Gastrocnemius medialis (tissue), 4 donors: ENCODE measurements at places on chromosomes 1 and 21. TPM values are rescaled to one million over a fixed set of nuclear protein-coding genes. Genes with fewer than 3 reads are reported as not detected.

- H3K36me3 ChIP-seq: no peaks in the 10 kb centered on the region
- peaks cover 62% of the 10 kb centered on the region for H3K4me1 ChIP-seq
- H3K4me3 ChIP-seq: peak overlapping the region; percentile 45
- DNase-seq: peak; percentile 67
- peak overlapping the region; percentile 76 for H3K27ac ChIP-seq
- H3K27me3 ChIP-seq: no peaks in the 10 kb centered on the region
Measured at GRCh38 chr1:113981962-113982931, 3.0 kb downstream of the OLFML3 start.

- no peaks in the 10 kb centered on the region for H3K4me1 ChIP-seq
- H3K4me3 ChIP-seq: no peak overlapping the region
- H3K27me3 ChIP-seq: no peaks in the 10 kb centered on the region
- no peaks in the 10 kb centered on the region for H3K36me3 ChIP-seq
- DNase-seq: no peak
- H3K27ac ChIP-seq: no peak overlapping the region
Measured at GRCh38 chr1:79041666-79042065, 35.1 kb upstream of the ADGRL4 start.

The TNFRSF9 gene
- total RNA-seq: 0.20 TPM

The TDRD5 gene
- not detected for total RNA-seq

GRCh38 chr1:177448036-177448615 is 277.4 kb downstream of the BRINP2 start:
- H3K27me3 ChIP-seq: no peaks in the 10 kb centered on the region
- peak overlapping the region; percentile 76 for H3K27ac ChIP-seq
- no peaks in the 10 kb centered on the region for H3K36me3 ChIP-seq
- no peak overlapping the region for H3K4me3 ChIP-seq
- DNase-seq: no peak

DNA sequence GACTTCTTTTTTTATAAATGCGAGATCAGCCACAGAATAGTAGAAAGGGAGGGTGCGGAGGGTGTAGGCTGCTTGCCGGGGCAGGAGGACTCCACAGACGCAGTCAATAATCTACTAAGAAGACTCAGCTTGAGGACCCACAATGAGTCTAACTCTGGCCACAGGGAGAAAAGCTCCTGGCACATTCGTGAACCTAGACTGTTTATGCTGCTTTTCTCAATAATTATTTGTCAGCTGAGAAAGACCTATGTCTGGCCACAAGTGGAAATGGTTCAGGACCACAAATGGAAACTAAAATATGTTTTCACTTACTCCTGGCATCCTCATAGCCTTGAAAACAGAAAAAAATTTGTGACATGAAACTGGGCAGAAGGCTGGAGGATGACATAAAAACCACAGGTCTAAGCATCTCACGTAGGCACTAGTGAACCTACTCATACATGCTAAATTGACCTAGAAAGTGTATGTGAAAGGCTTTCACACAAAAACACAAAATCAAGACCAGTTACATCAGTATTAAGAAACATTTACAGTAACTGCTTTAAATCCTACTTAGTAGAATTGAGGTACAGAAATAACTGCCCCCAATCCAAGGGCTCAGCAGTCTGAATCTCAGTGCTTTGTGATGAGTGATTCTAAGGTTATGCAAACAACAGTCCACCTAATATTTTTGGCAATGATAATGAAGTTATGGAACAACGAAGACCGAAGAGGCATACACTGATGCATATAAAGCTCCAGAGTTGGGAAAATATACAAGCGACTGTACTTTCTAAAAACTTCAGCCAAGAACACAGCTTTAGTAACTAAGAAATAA is 159.5 kb downstream of the SLC45A1 start:
- no peaks in the 10 kb centered on the region for H3K36me3 ChIP-seq
- no peak for DNase-seq
- H3K27ac ChIP-seq: no peak overlapping the region
- no peaks in the 10 kb centered on the region for H3K27me3 ChIP-seq

DNA sequence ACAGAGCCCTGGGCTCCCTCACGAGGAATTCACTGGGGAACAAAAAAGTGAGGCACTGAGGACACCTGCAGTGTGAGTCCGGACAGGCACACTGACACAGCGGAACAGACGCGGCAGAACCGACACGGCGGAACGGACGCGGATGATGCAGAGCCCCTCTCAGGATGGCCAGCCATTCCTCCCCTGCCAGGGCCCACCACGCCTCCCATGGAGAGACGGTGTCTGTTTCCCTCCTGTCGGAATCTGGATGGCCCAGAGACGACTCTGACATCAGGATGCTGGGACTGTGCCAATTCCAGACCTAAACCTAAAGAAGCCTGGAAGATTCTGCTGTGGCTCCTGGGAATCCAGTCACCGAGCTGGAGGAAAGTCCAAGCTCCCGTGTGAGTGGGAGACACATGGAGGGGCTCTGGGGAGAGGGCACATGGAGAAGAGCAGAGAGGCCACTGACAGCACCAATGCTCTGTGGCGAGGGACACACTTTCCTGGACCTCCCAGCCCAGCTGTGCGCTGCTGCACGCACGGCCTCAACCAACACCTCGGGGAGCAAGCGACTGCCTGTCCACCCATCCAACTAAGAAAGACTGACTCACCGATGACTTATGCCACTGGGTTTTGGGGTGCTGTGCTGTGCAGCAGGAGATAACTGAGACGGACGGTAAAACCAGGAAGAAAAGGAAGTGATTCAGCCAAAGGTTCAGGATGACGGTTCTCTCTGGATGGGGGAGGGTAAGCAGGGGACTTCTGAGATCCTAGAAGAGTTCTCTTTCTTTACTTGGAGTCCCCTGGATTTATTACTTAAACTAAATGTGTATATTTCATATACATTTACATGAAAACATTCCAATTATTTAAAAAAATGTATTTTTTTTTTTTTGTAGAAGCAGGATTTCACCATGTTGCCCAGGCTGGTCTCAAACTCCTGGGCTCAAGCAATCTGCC is 23.3 kb downstream of the ZBTB17 start:
- H3K27ac ChIP-seq: peak overlapping the region; percentile 45
- H3K36me3 ChIP-seq: no peaks in the 10 kb centered on the region
- no peak overlapping the region for H3K4me3 ChIP-seq
- no peak for DNase-seq
- peaks cover 63% of the 10 kb centered on the region for H3K4me1 ChIP-seq
- no peaks in the 10 kb centered on the region for H3K27me3 ChIP-seq

The GART gene
- total RNA-seq: 97.5 TPM

GRCh38 chr1:229856009-229856650 is 210.9 kb upstream of the GALNT2 start:
- peak overlapping the region; percentile 64 for H3K27ac ChIP-seq
- no peaks in the 10 kb centered on the region for H3K27me3 ChIP-seq
- peaks cover 6% of the 10 kb centered on the region for H3K4me1 ChIP-seq
- peak; percentile 53 for DNase-seq

- no peaks in the 10 kb centered on the region for H3K27me3 ChIP-seq
- H3K27ac ChIP-seq: no peak overlapping the region
- H3K36me3 ChIP-seq: no peaks in the 10 kb centered on the region
- peaks cover 11% of the 10 kb centered on the region for H3K4me1 ChIP-seq
- H3K4me3 ChIP-seq: no peak overlapping the region
Measured at GRCh38 chr1:116435806-116436610, 63.0 kb downstream of the ATP1A1 start.

GRCh38 chr21:37278199-37278598 is 11.1 kb upstream of the VPS26C start:
- no peaks in the 10 kb centered on the region for H3K27me3 ChIP-seq
- no peaks in the 10 kb centered on the region for H3K4me1 ChIP-seq
- H3K27ac ChIP-seq: no peak overlapping the region
- no peaks in the 10 kb centered on the region for H3K36me3 ChIP-seq

- peaks cover 23% of the 10 kb centered on the region for H3K4me1 ChIP-seq
- no peak overlapping the region for H3K4me3 ChIP-seq
- no peak overlapping the region for H3K27ac ChIP-seq
- DNase-seq: no peak
Measured at GRCh38 chr1:181036107-181036836, 2.5 kb downstream of the MR1 start.

- H3K27ac ChIP-seq: peak within 1 kb of the TSS; percentile 98
- H3K27me3 ChIP-seq: no peaks in the 10 kb centered on the region
- no peaks in the 10 kb centered on the region for H3K36me3 ChIP-seq
- DNase-seq: no peak
Measured at GRCh38 chr1:235327559-235328270, at the start of gene ARID4B. ARID4B (minus strand) TSS chr1:235328179; CDS start chr1:235326919, 1,260 bp downstream.

The AUNIP gene
- total RNA-seq: not detected

GRCh38 chr1:108551137-108551862 is 8.6 kb upstream of the EEIG2 start:
- no peaks in the 10 kb centered on the region for H3K36me3 ChIP-seq
- H3K27me3 ChIP-seq: no peaks in the 10 kb centered on the region
- no peak overlapping the region for H3K27ac ChIP-seq
- DNase-seq: no peak

DNA sequence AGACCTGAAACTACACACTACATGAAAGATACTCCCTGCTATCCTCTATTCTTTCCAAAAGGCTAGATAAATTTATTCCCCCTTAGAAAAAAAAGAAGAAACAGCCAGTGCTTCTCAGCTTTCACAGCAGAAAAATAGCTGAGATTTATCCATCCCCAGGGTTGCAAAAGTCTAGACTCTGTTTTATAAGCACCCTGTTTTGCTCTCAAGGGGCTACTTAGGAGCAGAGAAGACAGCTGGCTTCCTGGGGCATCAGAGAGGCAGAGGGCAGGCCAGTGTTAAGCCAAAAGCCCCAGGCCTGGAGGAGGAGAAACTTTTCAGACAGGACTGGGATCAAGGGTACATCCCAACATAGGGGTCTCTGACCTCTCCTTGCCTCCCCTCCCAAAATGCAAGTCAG is 3.9 kb downstream of the LAMB3 start:
- H3K27ac ChIP-seq: peak overlapping the region; percentile 75
- DNase-seq: no peak
- no peak overlapping the region for H3K4me3 ChIP-seq
- no peaks in the 10 kb centered on the region for H3K36me3 ChIP-seq
